Muscle of arm (tissue), 14 donors: ENCODE measurements at places on chromosomes 4 and X. TPM values are rescaled to one million over a fixed set of nuclear protein-coding genes. Genes with fewer than 3 reads are reported as not detected.

Gene EFNB1
- 36.7 TPM for polyA plus RNA-seq

Gene RHOXF1
- polyA plus RNA-seq, result 0.89 TPM

Gene NAA11
- polyA plus RNA-seq, result 0.77 TPM

Gene TRPC3
- 0.74 TPM for polyA plus RNA-seq

Gene RHOXF2
- not detected for polyA plus RNA-seq

Gene NDP
- polyA plus RNA-seq, result 2.2 TPM

Gene ADGRG4
- not detected for polyA plus RNA-seq

Gene RGN
- polyA plus RNA-seq, result 2.8 TPM

Gene CSTF2
- polyA plus RNA-seq, result 15.0 TPM

Gene TEX13D
- not detected for polyA plus RNA-seq

Gene SRPK3
- polyA plus RNA-seq, result 153 TPM

Gene ADH6
- polyA plus RNA-seq, result 1.8 TPM

Gene EDA
- not detected for polyA plus RNA-seq

Gene CXCL11
- polyA plus RNA-seq, result 0.21 TPM

Gene KLF8
- 8.9 TPM for polyA plus RNA-seq

Gene TNIP3
- polyA plus RNA-seq, result 0.23 TPM

Gene POU3F4
- polyA plus RNA-seq, result not detected

Gene PPP1R2C
- polyA plus RNA-seq, result not detected

Gene MEPE
- polyA plus RNA-seq, result not detected

Gene USP26
- polyA plus RNA-seq, result not detected

Gene ZNF157
- 0.16 TPM for polyA plus RNA-seq

Gene ADH7
- polyA plus RNA-seq, result not detected

Gene IL9R
- not detected for polyA plus RNA-seq

Gene PRDM8
- polyA plus RNA-seq, result 14.2 TPM

Gene STPG2
- not detected for polyA plus RNA-seq

Gene IL21
- polyA plus RNA-seq, result not detected

Gene EVC
- polyA plus RNA-seq, result 19.6 TPM

Gene ODAPH
- not detected for polyA plus RNA-seq

Gene NPY1R
- polyA plus RNA-seq, result 11.9 TPM

Gene AMMECR1
- 8.6 TPM for polyA plus RNA-seq

Gene CYBB
- 14.2 TPM for polyA plus RNA-seq

Gene ZCCHC4
- 10.4 TPM for polyA plus RNA-seq

Gene RRH
- polyA plus RNA-seq, result 0.15 TPM

Gene COX7B2
- polyA plus RNA-seq, result not detected

Gene CENPVL2
- polyA plus RNA-seq, result not detected

Gene ARL9
- 0.57 TPM for polyA plus RNA-seq

Gene CT47B1
- polyA plus RNA-seq, result not detected

Gene SH2D1A
- 3.8 TPM for polyA plus RNA-seq

Gene EPGN
- polyA plus RNA-seq, result 0.53 TPM

Gene TLL1
- 2.2 TPM for polyA plus RNA-seq

Gene LDOC1
- 44.8 TPM for polyA plus RNA-seq
